HTR-8/SVneo (cell line): ENCODE measurements at places on chromosomes 1 and 21.

DNA sequence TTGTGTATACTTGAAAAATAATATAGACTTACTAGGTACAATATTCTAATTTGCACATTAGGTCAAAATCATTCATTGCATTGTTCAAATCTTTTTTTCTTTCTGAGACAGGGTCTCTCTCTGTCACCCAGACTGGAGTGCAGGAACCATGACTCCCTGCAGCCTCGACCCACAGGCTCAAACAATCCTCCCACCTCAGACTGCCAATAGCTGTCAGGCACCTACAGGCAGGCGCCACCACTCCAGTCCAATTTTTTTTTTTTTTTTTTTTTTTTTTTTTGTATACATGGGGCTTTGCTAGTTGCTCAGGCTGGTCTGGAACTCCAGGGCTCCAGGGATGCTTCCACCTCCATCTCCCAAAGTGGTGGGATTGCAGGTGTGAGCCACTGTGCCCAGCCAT lies 656.9 kb downstream of the KCNT2 start:
- DNase-seq, result no peak

DNA sequence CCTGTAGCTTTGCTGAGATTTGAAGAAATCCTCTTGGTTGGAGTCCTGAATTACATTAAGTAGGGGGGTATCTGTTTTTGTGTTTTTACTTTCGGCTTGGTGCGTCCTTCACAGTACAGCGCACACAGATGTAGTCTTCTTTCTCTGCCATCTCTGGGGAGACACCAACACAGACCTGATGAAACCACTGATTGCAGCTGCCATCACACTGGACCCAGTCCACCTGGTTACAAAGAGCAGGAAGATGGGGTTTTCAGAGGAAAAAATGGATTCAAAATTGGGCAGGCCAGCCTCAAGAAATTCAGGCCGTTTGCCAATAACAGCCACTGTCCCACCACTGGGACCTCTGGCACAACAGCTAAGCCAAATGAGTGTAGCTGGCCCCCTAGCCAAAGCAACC lies 18.7 kb upstream of the SYT2 start:
- no peak for DNase-seq

DNA sequence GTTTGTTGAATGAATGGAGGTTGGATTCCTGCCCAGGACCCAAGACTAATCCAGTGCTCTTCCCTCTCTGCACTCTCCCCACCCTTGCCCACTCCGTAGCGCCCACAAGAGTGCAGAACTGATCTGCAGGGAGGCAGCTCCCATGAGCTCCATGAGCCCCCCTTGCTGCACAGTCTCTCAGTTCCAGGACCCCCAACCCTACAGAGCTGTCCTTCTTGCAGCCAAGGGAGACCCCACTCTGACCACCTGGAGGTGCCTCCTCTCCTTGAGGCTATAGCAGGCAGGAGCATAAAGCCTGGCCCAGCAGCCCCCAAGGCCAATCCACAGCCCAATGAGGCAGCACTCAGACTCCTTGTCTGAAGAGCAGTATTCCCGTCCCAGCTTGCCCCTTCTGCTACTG lies 209.2 kb upstream of the ZC3H12A start:
- DNase-seq, result no peak

DNA sequence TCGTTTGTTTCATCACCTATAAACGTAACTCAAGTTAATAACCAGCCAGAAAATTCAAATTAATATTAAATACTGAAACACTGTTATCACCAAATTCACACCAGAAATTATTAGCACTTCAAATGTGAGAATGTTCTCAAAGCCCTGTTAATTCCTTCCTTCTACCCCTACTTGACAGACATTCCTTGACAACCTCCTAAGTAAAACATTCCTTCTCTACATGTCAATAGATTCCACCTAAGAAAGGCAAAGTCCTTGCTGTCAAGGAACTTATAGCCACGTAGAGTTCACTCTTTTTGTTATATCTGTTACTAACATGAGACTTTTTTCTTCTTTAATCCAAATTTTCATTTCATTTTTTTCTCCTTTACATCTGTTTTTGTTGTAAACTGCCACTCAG lies 441.5 kb downstream of the SMYD3 start:
- DNase-seq, result no peak

DNA sequence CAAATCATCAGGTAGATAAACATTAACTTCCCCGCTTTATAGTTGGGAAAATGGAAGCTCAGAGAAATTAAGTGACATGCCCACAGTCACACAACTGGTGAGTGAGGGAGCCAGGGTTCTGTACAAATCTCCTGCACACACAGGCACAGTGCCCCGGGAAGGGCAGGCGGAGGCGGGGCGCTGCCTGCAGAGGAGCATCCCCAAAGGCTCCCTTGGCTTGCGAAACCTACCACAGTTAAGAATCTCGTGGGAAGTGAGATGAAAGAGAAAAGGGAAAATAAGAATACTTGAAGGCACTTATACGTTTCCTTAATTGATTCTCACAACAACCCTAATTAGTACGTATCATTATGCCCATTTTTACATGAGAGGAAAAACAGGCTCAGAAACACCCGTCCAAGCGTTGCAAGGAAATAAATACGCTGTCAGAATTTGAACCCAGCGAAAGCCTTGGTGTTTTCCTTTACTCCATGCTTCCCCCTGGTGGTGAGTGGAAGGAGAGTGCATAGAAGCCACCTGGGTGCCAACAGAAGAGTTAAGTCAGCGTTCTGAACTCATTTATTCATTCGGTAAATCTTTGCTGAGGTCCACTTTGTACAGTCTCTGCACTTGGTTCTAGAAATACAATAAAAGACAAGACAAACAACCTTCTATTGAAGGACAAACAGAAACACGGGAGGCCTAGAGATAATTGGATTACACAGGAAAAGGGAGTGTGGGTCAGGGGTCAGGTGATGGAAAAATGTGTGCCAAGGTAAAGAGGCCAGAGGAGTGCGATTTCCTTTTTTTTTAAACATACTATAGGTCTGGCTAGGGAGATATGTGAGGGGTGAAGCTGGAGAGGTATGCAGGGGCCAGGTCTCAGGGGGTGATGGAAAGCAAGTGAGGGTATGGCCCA lies 28.4 kb downstream of the ACP6 start:
- DNase-seq, result peak; percentile 25

DNA sequence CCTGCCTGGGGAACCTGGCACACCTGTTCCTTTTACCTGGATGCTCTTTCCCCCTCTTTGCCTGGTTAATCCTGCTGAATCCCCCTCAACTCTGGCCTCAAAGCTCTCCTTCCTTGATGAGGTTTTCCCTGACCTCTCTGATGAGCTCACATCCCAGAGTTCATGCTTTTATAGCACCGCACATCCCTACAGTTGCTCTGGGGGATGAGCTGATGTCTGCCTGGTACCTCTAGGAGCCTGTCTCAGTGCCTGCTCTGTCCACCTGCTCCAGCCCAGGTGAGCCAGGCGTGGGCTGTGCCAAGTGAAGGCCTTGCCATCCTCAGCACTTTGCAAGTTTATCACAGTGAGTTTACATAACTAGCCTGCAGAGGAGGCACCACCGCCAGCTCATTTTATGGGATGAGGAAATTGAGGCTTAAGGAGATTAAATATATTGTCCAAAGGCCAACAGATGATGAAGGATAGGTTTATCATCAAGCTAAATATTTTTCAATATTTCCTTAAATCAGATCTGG lies 58.6 kb upstream of the TMPRSS2 start:
- no peak for DNase-seq

- DNase-seq, result no peak
Measured at GRCh38 chr1:156920233-156921052, at the start of gene LRRC71. LRRC71 (plus strand) TSS chr1:156920632; CDS start chr1:156920804, 172 bp downstream.

- DNase-seq, result no peak
Measured at GRCh38 chr21:42357307-42357706, 6.5 kb upstream of the TFF2 start.

DNA sequence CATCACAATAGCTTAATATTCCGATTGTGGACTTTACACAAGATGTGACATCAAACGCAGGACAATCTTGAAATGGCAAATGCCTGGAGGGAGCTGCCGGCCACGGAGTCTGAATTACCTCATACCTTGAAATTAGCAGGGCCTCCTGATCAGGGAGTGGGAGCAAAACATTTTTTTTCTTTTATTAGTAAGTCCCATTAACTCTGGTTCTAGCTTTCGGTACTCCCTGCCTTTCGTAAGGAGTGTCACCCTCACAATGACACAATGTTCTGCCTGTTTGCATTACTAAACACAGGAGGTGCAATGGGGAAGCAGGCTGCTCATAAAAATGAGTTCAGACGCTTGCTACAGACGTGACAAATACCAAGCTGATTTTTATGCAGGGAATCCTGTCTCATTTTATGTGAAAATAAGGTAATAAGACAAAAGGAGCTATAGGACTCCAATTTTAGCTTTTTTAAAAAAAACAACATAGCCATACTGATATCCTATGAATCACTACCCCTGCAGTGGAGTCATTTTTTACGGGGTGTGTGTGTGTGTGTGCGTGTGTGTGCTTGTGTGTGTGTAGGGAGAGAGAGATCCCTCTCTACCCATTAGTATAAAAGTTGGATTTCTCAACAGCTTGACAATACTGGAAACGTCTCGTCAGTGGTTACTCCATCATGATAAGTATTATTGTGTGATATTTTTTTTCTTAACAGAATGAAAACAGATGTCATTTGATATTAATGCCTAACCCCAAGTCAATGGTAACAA lies 205.1 kb upstream of the RUNX1 start:
- DNase-seq, result no peak

DNA sequence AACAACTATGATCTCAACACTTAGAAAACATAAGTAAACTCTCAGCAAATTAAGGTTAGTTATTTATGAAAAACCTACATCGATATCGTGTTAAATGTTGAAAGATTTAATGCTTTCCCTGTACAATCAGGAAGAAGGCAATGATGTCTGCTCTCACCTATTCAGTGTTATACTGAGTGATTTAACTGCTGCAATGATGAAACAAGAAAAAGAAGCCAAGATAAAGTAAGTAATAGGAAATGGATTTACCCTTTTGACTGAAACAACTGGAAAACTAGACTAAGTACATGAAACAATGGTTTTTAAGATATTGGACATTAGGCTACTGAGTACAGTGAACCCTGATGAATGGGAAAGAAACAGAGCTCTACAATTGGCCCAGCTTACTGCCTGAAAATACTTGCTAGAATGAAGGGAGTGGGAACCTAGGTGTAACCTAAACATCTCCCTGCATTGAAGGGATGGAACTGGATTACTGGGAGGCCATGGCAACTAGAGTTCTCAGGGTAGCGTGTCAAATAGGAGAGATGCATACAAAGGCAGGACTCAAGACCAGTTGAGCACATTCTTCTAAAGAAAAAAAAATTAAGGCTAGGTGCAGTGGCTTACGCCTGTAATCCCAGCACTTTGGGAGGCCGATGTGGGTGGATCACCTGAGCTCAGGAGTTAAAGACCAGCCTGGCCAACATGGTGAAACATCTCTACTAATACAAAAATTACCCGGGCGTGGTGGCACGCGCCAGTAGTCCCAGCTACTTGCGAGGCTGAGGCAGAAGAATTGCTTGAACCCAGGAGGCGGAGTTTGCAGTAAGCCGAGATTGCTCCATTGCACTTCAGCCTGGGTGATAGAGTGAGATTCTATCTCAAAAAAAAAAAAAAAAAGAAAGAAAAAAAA lies 37.3 kb downstream of the SNRPE start:
- DNase-seq, result no peak

GRCh38 chr1:43564551-43565348 lies 34.1 kb downstream of the PTPRF start:
- no peak for DNase-seq

- no peak for DNase-seq
Measured at GRCh38 chr1:65189576-65190115, 41.6 kb downstream of the AK4 start.

DNA sequence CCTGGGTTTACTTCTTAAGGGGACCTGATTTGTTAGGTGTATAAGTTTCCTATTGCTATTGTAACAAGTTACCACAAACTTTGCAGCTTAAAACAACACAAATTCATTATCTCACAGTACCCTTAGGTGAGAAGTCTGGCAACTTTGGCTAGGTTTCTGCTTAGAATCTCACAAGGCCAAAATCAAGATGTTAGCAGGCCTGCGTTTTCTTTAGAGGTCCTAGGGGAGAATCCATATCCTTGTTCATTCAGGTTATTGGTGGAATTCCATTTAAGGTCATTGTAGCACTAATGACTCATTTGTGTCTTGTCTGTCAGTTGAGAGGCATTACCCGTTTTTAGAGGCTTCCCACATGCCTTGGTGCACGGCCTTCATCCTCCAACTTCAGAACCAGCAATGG lies 8.2 kb upstream of the SH2D1B start:
- no peak for DNase-seq

DNA sequence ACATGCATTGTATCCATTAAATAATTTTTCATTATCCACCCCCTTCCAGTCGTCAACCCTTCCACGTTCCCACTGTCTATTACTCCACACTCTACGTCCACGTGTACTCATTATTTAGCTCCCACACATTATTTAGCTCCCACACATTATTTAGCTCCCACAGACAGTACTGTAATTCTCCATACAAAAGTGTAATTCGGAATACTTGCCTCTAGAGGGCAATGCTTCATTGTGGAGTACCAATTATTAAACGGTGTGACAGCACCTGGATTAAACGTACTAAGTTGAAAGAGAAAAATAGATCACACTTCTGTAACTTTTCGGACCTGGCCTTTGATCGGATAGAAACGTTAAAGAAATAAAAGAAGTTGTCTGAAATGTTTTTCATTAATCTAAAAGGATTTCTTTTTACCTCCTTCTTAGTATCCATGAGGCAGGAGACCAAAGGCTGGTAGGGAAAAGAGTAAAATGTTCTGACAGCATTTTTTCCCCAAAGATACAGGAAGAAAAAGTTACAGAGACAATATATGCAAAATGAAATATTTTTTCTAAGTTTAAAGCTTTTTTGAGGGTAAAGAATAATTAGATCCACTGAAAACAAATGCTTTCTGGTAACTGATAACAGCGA lies 99.2 kb downstream of the LHX8 start:
- DNase-seq, result no peak
